Choroid plexus epithelial cell (primary cell): ENCODE measurements at places on chromosomes 5 and 9.
A peak's percentile ranks its signal among the peaks of the same experiment; 100 is the strongest.

GRCh38 chr9:6384732-6385131, 28.3 kb upstream of the UHRF2 start:
- peak; percentile 1 for DNase-seq

- DNase-seq, result no peak
These were observed 148.2 kb upstream of the EGFLAM start for GRCh38 chr5:38110130-38110529.

- no peak for DNase-seq
These were observed 64.6 kb downstream of the PSMB7 start for GRCh38 chr9:124350494-124351263.

- DNase-seq, result no peak
These were observed 9.4 kb downstream of the FIBCD1 start for GRCh38 chr9:130929571-130930038.

- DNase-seq, result no peak
These were observed 54.0 kb upstream of the ALDH1B1 start for GRCh38 chr9:38338342-38339018.

- peak; percentile 46 for DNase-seq
These were observed 54.5 kb upstream of the EQTN start for GRCh38 chr9:27351438-27351837.

DNA sequence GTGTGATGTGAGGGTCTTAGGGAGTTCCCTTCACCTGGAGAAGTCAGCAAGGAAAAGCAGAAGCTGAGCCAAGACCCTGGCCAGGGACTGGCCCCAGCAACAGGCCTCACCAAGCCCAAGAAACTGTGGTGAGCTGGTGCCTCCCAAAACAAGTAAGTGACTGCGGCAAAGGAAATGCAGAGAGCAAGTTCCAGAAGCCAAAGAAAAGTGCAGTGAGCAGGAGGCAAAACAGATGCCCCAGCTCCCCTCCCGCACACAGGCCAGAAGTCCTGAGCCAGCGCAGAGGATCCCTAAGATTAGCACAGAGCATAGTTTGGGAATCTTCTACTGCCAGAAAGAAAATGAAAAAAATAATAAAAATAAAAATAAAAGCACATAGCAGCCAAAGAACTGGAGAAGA, 13.2 kb downstream of the MED27 start:
- DNase-seq, result no peak
